ENCODE measurements at places on chromosomes 11 and 22.

- no peak for DNase-seq
Measured at GRCh38 chr11:102172127-102172848, 62.0 kb downstream of the YAP1 start.

- peak; percentile 81 for DNase-seq
Measured at GRCh38 chr11:122781378-122782195, 56.7 kb upstream of the CRTAM start.

DNA sequence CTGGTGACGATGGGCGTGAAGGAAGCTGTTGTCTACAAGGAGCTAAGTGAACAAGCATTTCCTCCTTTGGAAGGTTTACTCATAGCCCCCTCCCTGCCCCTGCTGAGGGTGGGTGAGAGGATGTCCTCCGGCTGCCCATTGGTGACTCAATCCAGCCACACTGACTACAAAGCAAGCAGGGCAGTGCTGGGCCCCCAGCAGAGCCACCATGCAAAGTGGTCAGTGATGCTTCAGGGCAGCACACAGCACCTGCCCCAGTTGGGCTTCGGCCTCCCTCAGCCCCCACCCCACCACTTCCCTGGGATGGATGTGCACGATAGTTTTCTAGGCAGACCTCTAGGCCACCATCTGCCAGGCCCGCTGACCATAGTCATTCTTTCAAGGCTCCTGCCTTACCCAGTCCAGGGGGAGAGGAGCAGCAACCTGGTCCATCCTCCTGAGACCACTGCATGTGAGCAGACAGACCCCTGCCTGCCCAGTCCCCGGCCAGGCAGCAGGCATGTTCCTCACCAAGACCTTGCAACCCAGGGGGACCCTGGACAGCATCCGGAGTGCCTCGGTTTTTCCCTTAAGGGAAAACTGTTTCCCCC, 125.1 kb downstream of the BCR start:
- no peak for DNase-seq

DNA sequence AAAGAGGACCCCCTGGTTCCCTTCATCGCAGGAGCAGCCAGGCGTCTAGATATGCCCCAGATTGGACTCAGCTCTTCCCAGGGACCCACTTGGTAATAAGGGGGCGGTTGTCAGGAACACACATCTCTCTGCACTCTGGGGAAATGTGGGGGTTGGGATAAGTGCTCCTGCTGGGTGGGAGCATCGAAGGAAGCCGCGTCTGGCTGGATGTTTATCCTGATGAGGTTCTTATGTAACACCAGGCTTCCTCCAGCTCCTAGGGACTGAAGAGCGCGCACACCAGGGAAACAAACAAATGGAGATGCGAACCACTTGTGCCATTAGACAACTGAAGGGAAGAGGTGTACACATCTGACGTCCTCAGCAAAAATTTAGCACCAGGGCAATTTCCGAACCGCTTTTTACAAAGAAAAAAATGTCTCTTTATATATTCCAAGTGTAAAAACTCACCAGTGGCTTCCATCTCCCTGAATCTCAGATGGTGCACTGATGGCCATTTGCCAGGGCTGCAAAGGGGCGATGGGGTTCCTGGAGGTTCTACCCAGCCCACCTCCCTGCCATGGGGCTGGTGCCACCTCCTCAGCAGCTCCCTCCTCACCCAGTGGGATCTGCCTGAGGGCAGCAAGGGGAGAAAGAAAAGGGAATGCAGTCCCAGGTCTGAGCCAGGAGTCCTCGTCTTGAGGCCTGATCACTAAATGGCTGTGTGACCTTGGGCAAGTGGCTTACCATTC, 89.4 kb downstream of the PKNOX2 start:
- no peak for DNase-seq

- no peak for DNase-seq
Measured at GRCh38 chr11:2928605-2929530, at the start of gene PHLDA2. Gene PHLDA2, minus strand, starts transcription at chr11:2929420. Its CDS starts 56 bp downstream, at chr11:2929364.

DNA sequence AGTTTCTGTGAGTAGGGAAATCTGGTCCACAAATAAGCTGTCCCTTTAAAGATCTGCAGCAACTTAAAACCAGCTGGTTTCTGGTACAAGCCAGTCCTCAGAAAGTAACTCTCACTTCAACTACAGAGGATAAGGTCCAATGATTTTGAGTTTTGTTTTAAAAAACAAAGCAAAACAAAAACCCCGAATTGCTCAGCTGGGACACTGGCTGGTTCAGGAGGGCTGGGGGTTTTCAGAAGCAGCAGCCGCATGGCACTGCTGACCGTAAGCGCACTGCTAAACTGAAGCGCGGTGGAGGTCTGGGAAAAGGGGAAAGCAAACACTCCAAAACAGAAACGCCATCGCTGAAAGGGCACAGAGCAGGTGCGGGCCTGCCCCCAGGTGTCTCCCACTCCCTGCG, 59.7 kb downstream of the MICAL3 start:
- DNase-seq = no peak

- no peak for DNase-seq
Measured at GRCh38 chr11:128198216-128198772, 389.1 kb downstream of the ETS1 start.

GRCh38 chr11:125433454-125434121, 62.5 kb downstream of the FEZ1 start:
- DNase-seq = no peak

DNA sequence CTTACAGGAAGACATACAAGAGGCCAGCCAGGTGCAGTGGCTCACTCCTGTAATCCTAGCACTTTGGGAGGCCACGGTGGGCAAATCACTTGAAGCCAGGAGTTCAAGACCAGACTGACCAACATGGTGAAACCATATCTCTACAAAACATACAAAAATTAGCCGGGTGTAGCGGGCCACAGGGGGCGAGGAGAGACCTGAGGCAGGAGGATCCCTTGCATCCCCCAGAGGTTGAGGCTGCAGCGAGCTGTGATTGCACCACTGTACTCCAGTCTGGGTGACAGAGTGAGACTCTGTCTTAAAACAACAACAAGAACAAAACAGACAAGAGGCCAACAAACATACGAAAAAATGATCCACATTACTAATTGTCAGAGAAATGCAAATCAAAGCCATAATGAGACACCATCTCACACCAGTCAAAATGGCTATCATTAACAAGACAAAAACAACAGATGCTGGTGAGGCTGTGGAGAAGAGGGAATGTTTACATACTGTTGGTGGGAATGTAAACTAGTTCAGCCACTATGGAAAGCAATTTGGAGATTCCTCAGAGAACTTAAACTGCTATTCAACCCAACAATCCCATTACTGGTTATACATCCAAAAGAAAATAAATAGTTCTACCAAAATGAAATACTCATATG, 498.8 kb upstream of the ARHGAP42 start:
- no peak for DNase-seq

Measured in right renal cortex interstitium (tissue), 3 donors.